ENCODE measurements at places on chromosomes 6 and 20.

GRCh38 chr6:159953091-159953601 is 15.7 kb upstream of the IGF2R start:
- no peak for DNase-seq

- DNase-seq, result no peak
These were observed 276.2 kb downstream of the PHACTR1 start for GRCh38 chr6:12992770-12993169.

GRCh38 chr20:53247468-53248103 is 275.4 kb downstream of the TSHZ2 start:
- no peak for DNase-seq

- no peak for DNase-seq
These were observed 431 bp downstream of the LOC128125822 start for GRCh38 chr6:63572747-63573075.

DNA sequence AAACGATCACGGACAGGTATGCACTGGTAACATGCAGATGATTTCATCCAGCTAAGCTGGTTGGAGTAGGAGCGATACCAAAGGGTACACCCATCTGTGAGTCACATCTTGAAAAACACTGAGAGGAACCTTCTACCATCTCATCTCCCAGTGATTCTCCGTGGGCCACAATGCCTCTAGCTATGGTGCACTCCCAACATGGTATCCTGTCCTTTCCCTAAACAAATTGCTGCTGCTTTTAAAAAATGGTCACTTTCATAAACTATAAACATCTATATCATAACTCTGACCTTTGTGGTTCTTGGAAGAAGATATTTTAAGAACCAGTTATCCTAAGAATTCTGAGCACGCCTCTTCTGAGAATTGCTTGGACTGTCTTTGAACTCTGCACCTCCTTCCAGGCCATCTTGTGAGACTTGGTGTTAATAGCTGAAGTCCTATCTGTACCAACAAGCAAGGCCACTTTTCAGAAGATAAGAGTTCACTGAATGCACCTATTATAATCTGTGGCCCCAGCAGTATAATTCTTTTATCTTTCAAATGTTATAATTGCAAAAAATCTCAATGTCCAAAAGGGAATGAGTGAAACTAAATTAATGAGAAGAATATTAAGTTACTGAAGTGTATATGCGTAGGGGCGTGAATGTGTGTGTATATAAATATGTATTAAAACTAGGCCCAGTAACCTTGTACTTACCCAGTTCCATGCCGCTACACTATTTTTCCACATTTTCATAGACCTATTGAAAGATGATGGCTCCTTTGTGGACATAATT is 70.5 kb upstream of the TPD52L1 start:
- DNase-seq, result no peak

- DNase-seq, result no peak
These were observed 19.5 kb downstream of the LRRC1 start for GRCh38 chr6:53814353-53814752.

DNA sequence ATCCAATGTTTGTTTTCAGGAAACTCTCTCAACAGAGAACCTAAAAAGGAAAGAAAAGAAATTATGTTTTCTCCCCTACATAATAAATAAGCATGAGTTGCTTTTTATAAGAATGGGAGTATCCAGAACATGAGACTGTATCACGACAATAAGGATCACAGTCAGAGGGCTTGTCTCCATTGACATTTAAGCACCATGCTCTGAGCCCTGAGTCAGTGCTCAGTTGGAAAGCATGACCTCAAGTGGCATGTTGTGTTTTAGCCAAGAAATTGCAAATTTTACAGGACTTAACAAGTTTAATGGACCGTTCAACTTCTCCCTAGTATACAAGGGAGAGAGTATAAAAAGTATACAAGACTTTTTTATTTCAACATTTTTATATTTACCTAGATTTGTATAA is 431.6 kb downstream of the GJA1 start:
- no peak for DNase-seq

- DNase-seq, result no peak
These were observed 81.1 kb downstream of the STXBP5 start for GRCh38 chr6:147285087-147285855.

- DNase-seq, result no peak
These were observed 19.4 kb upstream of the EPB41L1 start for GRCh38 chr20:36135159-36135558.

DNA sequence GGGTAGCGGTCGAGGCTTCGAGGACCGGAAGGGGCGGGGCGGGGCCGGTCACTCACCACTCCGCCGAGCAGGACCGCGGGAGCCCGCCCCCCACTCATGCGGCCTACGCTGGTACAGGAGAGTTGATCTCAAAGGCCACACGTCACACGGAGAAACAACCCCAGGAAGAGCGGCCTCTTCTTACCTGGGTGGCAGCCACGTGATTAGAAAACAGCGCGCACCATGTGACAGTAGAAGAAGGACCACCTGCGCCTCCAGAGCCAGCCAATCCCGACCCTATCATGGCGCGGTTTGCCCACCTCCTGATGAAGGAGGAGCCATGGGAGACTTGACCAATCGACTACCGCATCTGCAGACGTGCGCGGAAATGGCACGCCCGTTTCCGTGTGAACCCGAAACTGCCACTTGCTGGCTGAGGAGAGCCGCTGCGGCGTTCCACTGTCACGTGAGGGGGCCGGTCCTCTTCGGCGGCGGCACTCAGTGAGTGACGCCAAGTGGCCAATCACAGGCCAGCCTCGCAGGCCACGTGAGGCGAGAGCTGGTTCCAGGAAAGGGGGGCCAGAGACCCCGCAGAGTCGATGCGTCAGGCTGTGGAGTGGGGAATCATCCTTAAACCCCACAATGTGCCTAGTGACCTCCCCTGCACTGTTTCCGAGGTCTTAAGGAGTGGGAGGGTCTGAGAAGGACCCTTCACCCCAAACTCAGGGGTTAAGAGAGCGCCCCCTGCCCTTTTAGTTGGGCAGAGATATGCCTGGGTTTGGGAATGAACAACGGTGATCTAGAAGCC is at the start of gene CUTA:
Gene CUTA, minus strand, starts transcription at position 205 of the 787 bp plus-strand sequence. Its CDS starts 107 bp downstream, at position 98.
- DNase-seq, result peak; percentile 93

DNA sequence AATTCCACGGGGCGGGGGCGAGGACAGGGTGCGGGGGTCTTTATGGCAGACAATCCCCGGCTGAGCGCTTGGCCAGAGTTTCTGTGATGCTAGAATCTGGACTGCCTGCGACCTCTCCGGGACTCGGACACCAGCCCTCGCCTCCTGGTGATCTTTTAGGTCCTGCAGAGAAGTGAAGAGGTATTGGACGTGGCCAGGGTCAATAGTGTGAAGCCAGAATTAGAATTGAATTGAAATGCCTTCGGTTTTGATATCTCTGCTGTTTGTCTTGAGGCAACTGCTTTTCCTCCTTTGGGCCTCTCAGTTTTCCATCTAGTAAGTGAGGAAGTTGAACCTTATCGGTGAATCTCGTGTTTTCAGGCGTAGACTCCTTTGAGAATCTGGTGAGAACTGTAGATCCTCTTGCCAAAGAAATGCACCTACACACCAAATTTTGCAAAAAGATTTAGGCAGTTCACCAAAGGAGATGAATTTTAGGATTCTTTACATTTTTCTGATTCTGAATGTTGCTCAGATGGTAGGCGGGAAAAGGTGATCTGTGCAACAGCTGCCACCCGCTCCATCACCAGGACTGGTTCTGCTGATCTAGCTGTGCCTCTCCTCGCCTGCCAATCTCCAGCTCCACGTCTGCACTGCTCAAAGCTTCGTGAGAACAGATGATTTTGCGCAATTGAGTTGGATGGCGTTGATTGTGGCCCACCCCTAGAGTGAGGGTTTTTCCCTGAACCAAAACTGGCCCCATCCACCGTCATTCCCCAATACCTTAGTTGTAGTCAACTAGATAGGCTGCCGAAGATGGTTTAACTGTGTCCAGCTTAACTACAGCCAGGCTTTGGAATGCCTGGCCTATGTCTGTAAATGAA is 837 bp upstream of the OSER1 start:
- DNase-seq, result no peak

DNA sequence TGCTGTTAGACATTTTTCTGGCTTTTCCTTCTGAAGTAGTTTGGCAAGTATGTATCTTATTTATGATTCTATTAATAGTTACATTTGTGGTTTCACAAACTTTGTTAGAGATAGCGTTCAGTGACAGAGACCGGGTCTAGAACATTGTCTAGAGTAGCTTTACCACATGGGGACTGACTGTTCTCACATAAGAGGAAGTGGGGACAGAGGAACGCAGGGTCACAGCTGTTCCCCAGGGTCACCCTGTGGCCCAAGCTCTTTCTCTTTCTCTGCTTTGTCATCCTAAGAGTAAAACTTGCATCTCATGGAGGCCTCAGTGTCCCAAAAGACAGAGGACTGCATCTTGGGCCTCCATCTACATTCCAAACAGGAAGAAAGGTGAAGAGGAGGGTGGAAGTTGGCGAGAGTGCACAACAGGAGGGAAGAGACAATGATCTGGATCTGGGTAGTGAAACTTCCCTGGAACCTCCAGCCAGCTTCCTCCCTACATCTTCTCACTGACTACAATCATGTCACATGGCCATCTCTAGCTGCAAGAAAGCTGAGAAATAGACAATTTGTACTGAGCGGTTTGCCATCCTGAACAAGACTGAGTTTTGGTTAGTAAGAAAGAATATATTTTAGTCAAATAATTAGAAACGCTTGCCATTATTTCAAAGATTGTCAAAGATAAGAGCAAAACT is 645.8 kb upstream of the ARID1B start:
- no peak for DNase-seq

DNA sequence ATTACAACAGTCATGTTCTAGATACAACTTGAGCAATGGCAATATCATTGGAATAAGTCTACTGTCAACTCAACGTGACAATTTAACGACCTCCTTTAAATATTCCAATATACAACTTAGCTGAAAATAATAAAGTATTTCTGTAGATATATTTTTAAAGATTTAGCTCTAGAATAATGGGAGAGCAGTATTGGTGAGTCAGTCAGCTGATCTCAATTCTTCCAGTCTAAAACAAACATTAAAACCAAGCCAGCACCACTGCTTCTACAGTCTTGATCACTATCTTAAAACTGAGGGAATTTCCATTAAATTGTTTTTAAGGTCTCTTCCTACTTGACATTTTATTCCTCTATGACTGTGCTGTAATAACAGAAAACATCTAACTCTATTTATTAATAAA is 38.2 kb downstream of the NOL7 start:
- no peak for DNase-seq

GRCh38 chr6:33427585-33428223 is 7.8 kb downstream of the SYNGAP1 start:
- peak; percentile 63 for DNase-seq

DNA sequence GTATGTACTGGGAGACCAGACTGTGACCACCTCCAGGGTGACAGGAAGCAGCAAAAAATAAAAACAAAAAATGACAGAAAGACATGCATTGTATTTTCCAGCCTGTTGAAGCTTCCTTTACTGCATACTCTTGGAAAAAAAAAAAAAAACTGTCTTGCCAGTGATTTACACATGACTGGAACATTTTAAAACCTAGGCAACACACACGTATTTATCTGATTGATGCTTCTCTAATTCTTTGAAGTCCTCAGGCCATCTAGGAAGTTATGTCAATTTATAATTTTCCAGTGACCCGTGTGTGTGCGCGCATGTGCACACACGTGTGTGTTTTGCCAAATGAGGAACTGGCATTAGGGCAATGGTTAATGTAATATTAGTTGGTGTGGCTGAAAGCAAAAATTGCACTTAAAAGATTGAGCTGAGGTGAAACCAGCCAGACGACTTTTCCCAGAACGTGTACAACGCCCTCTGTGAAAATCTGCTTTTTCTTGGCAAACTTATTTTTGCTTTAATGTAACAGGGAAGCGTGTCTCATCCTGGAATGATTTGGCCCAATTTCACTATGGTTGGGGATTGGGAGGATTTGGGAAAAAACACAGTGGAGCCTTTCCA is 315.2 kb downstream of the TFAP2A start:
- DNase-seq, result no peak

DNA sequence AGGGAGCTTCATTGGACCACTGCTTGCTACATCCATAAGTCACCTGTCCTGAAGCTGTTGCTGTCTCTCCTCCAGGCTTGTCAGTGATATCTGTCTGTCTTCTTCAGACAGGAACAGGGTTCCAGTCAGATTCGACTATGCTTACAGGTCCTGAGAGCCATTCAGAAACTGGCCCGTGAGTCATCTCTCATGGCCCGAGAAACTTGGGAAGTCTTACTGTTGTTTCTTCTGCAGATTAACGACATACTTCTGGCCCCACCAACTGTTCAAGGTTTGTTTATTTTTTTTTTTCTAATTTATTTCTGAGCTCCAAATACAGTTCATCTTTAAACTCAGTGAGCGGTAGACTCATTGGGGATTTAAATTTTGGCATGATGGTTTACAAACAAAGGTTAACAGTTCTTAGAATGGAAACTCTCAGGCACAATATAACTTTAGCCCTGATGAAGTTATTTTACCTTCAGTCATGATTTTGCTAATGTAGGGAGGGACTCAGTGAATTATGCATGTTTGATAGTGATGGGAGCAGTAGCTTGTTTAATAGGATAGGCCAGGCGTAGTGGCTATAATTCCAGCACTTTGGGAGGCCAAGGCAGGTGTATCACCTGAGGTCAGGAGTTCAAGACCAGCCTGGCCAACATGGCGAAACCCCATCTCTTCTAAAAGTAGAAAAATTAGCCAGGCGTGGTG is 24.7 kb downstream of the RALGAPB start:
- no peak for DNase-seq

- DNase-seq, result no peak
These were observed 14.2 kb downstream of the MMP24OS start for GRCh38 chr20:35263532-35264341.

DNA sequence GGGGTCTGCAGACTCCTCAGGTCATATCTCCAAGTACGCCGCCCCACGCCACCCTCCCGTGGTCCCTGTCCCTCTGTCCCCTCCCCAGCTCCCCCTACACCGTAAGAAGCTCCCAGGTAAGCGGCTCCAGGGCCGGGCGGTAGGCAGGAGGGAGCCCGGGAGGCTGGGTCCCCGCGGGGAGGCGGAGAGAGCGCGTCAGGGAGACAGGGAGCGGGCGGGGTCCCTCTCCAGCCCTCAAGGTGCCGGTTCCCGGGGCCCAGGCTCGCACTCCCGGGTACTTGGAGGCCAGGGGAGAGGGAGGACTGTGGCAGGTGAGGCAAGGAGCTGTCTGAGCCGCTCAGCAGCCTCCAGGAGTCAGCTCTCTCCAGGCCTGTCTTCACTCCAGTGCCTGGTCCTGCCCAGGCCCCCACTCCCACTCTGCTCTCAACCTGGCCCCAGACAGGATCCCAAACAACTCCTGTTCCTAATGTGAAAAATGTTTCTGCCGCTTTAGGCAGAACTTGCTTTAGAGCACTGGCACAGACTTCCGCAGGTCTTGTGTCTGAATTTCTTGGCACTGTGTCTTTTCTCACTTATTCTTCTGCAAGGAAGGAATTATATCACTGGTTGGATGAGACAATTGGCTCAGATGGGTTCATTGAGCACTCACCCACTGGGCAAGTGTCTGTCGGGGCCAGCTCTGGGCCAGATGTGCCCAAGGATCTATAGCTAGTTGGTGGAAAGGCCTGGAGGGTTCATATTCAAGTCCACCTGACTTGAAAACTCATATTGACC is 36.6 kb downstream of the HLA-G start:
- DNase-seq, result no peak

GRCh38 chr6:47752801-47753200 is 29.0 kb upstream of the OPN5 start:
- no peak for DNase-seq

All from stimulated activated CD4-positive, alpha-beta T cell treated with anti-CD3 and anti-CD28 coated beads, Interleukin-1b, Interleukin-23, amount 100 ng/mL, for 4 hours (primary cell).